Stimulated activated CD8-positive, alpha-beta memory T cell treated with anti-CD3 and anti-CD28 coated beads, Interleukin-12 subunit alpha, Interleukin-12 subunit beta, amount 100 ng/mL, for 1 hour (primary cell): ENCODE measurements at places on chromosomes 3 and 15.

DNA sequence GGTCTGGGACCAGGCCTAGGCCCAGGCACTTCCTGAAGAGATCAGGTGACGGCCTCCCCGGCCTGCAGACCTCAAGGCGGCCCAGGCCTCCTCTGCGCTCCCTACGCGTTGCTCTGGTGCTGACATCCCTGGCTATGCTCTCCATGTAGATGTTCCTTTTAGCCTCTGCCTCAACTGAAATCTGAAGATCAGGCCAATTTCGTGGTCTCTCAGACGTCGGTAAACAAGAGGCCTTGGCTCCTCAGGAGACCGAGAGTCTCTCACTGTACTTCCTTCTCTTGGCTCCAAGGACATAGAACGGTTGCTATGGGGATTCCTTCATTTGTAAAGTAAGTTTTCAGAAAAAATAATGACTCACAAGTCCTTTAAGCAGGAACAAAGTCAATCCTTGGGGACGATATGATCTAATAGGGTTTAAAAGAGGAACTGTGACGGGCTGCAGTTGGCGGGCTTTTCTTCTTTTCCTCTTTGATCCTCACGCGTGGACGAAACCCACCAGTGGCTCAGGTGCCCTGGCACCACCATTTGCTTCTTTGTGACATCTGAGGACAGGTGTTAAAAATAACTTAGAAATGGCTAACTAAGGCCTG, 55.6 kb upstream of the CGNL1 start:
- no peak for DNase-seq

DNA sequence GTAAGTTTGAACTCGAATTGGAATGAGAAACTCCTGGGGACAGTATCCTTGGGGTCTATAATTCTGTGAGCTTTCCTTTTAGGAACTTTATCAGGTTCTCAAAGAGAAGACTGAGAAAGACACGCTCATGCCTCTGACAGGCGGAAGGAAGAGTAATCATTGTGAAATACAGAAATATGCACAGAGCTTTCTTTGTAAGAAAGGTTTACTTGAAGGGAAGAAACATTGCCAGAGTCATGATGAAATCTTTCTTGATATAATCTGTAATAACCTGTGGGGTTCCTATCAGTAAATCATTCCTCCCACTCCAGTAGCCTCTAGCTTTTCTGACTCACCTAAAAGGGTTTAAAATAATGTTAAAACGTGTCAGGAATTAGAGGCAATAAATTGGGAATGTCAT, 83.6 kb upstream of the CCDC39 start:
- DNase-seq: no peak

GRCh38 chr3:184767377-184767776, 44.6 kb upstream of the VPS8 start:
- DNase-seq: no peak

DNA sequence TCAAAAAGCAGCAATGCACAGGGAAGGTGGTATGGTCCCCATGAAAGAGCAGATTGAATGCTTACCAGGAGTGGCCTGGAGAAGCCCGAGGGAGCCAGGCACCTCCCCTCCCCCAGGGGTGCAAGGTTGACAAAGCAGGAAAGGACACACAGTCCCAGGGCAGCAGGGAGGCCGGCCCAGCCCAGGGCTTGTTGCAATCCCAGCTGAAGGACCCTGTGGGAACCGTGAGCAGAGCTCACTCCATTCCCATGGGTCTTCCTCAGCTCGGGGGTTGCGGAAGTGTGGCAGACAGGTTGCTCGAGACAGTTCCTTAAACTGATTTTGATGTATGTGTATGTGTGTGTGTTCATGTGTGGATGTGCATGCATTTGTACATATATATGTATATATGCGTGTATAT, 15.8 kb downstream of the UROC1 start:
- no peak for DNase-seq

- DNase-seq: no peak
Observed at GRCh38 chr15:73035221-73035620, 17.0 kb upstream of the NEO1 start.

DNA sequence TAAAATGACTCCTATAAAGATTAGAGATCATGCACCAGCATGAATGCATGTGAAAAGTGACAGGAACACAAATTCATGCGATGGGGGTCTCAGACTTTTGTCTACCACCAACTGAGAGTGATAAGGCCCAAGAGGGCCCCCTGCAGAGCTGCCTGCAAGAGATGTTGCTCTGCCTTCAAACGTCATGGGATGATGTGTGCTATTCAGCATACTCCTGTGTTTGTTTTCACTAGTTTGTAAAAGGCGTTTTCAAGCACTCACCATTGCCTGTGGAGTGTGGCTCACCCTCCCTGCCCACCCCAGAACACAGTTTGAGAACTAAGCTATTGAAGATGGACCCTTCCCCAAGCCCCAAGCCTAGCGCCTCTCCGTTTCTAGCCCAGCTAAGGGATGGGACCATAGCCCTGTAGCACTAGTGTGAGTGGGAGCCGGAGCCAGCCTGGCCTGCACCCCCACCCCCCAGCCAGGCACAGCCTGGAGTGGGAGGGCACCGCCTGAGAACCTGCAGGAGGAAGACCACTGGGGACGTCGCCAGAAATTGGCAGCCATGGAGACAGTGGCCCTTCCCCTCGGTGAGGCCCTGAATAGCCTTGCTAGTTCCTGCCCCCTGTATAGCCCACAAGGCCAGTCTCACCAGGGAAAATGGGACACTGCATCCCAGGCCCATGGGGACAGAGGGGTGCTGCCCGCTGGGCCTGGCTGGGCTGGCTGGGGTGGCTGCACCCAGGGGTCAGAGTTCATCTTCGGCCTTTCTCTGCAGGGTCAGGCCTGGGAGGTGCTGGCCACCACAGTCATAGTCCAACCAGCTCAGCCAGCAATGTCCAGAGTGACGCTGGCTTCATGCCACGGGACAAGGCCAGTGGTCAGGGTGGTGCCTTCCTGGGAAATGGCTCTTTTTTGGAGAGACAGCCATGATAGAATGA, 22.6 kb upstream of the KLF13 start:
- no peak for DNase-seq

DNA sequence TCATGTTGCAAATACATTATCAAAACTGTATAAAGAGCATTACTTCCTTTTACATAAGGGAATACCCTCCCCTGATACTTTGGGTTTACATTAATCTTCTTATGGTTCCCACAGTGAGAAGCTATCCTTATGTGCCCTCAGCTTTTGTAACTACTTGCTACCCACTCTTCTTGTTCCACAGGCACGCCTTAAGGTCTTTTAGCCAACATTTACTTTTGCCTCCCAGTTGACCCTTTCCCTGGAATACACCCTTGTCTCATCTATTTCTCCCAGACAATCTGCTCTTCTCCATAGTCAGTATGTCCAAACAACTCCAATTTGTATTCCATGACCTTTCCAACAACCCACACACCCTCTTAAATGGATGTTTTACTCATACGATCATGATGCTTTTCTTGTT, 116.8 kb upstream of the COL8A1 start:
- no peak for DNase-seq

DNA sequence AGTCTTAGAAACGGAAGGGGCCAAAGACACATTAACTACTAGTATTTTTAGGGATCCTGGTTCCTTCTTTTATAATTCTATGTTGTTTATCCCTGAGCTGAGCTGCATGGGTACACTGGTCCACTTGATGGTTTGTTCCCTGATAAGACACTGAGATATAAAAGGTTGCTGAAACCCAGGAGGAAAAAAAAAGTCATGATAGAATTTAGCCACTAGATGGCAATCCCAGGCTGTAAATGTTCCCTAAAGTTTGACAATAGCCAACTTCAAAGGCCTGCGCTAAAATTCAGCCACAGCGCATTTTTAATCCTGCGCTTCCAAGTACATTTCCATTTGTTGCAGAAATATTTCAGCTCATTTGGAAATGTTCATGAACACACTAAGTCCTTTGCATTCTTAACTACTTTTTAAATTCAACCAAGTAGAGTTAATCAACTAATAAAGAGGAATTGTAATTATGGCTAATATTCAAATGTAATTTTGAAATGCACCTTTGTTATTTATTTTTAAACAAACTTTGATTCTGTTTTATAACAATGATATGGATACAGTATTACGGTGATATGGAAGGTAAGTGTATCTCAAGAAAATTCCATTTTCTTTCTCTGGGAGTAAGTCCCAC, 249.3 kb upstream of the FEZF2 start:
- DNase-seq: no peak

GRCh38 chr3:189389346-189389745, 217.6 kb downstream of the TPRG1 start:
- DNase-seq: no peak

GRCh38 chr3:130462089-130462488, 54.9 kb upstream of the COL6A6 start:
- no peak for DNase-seq

DNA sequence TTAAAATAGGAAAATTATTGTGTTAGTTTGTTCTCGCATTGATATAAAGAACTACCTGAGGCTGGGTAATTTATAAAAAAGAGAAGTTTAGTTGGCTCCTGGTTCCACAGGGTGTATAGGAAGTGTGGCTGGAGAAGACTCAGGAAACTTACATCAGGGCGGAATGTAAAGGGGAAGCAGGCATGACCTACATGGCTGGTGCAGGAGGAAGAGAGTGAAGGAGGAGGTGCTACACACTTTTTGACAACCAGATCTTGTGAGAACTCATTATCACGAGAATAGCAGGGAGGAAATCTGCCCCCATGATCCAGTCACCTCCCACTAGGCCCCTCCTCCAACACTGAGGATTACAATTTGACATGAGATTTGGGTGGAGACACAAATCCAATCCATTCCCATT, 490.7 kb downstream of the RBMS3 start:
- DNase-seq: no peak

- no peak for DNase-seq
Observed at GRCh38 chr3:178546079-178546478, 9.8 kb downstream of the KCNMB2 start.

GRCh38 chr15:94416820-94417219, 185.5 kb downstream of the MCTP2 start:
- DNase-seq: no peak

- DNase-seq: no peak
Observed at GRCh38 chr3:80543154-80543553, 775.4 kb upstream of the ROBO1 start.

DNA sequence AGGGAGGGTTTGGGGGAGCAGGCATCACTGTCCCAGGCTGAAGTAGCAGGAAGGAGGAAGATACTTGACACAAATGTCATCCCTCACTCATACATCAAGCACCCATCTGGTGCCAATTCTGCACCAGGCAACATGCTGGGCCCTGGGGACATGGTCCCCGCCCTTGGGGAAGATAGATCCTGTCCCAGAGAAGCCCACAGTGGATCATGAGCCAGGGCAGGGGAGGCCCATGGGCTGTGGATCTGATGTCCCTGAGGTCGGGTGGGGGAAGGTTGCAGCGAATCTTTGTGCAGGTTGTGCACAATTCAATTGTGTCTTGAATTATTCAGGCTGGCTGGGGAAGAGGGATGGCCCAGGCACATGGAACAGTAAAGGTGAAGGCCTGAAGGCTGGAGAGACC, 6.4 kb upstream of the CCDC33 start:
- DNase-seq: no peak

GRCh38 chr15:81506071-81506470, 132.1 kb upstream of the TMC3 start:
- no peak for DNase-seq

DNA sequence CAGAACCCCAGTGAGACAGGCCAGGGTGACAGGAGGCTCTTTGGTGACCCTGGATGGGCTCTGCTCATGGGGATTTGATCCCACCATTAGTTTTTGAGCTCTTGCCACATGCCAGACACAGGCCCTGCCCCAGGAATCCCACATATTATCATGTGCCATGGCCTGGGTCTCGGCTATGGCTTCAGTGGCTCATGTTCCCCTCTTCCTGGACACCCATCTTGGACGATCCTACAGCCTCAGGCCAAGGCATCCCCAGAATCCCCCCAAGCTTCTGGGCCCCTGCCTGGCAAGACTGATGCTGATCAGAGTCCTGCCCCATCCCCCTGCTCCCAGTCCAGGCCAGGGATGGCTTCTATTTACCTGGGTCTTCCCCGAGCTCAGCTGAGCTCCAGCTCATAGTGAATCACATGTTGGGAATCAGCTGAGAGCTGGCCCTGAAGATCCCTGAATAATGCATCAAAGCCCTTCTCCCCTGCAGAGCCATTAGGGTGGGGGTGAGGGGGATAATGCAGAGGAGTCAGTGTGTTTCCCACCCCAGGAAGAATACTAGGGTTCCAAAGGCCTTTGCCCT, 50.9 kb upstream of the CHRNB4 start:
- DNase-seq: no peak

- DNase-seq: no peak
Observed at GRCh38 chr3:193729088-193729465, 136.1 kb downstream of the OPA1 start.

DNA sequence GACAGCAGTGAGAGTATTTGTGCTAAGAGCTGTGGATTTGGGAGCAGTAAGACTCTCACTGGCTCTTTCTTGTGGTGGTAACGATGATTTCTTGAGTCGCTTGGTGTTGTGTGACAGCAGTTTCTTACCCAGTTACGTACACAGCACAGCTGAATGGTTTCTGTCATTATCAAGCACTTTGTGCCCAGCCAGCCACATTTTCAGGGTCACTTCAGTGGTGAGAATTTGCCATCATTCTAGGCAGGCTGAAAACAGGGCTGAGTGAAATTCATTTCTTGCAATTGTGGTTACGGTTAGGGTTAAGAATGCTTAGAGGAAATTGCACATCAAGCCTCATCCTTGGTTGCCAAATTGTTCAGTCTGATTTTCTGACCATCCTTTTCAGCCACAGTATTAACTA, 130.1 kb downstream of the RYR3 start:
- no peak for DNase-seq

GRCh38 chr15:28933710-28934445, 48.1 kb downstream of the APBA2 start:
- no peak for DNase-seq

- no peak for DNase-seq
Observed at GRCh38 chr3:14699643-14700042, 24.7 kb downstream of the C3orf20 start.

GRCh38 chr3:81270603-81271379, 490.7 kb downstream of the GBE1 start:
- DNase-seq: no peak

DNA sequence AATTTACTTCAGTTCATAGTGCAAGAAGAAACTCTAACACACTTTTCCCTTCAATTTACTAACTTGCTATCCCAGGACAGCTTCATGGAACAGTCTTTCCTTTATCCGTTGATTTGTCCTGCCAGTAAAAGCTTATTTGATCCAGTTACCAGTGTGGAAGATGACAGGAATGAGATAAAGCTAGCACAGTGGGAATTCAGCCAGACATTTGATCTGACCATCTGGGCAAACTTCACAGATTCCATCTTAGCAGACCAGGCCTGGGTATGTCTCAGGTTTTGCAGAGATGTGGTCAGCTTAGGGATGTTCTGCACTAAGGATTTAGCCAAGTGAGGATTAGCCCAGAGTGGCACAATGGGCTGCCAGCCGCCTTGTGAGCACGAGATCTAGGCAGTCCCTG, 19.7 kb downstream of the CEMIP start:
- no peak for DNase-seq

GRCh38 chr15:39474657-39475056, 106.2 kb upstream of the THBS1 start:
- DNase-seq: no peak

- DNase-seq: no peak
Observed at GRCh38 chr3:52092891-52093290, 36.5 kb upstream of the DUSP7 start.
